CD4-positive, alpha-beta T cell treated with Interleukin-6 at 100 ng/mL for 8 hours (primary cell): ENCODE measurements at places on chromosomes 11 and 22.
A peak's percentile ranks its signal among the peaks of the same experiment; 100 is the strongest.

GRCh38 chr11:106714199-106714598 is 304.1 kb downstream of the GUCY1A2 start:
- DNase-seq, result no peak

DNA sequence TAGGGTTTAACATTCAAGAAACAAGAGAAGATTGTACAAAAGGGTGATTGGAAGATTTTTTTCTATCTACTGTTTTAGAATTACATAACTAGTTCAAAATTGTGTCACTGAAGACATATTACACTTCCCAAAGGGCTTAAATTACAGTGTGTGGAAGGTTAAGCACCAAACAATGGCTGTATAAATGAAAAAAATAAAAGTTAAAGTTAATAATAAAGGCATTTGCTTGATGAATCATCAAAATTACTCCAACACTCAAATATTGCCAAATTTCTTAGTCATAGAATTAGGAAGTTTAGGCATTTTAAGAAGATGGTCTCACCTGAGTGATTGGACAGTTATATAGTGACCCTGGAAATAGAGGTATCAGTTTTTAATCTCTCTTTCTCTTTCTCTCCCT is 227.6 kb upstream of the CARD18 start:
- DNase-seq, result no peak

DNA sequence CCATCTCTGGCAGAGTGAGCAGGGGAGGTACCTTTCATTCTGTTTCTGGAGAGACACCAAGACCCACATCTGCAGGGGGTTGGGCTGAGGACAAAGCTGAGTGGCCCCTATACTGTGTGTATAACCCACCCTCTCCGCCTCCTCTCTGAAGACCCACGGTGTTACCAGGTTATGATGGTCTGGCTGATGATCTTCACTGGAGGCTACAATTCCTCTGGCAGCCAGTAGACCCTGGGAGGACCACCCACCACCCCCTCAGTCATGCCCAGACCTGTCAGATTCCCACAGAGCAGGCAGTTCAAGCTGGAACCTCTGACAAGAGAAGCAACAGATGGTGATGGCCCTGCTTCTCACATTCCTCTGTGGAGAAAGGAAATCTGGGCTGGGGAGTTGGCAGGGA is 11.4 kb upstream of the KCNJ1 start:
- DNase-seq, result no peak

DNA sequence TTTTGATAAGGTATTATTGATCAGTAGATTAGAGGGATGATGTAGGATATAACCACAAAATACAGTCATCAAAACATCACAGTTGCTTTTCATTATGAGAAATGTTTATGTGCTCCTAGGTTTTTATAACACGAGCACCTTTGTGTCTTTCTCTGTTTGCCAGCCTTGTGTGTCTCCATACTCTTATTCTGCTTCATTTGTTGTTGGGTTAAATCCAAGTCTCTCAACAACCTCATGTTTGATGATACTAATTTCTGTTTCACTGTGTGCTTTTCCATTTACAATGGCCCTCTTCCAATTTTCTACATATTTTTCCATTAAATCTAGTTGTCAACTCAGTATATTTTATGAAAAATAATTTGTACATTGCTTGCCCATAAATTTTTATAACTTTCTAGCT is 107.7 kb upstream of the POU2AF2 start:
- no peak for DNase-seq

DNA sequence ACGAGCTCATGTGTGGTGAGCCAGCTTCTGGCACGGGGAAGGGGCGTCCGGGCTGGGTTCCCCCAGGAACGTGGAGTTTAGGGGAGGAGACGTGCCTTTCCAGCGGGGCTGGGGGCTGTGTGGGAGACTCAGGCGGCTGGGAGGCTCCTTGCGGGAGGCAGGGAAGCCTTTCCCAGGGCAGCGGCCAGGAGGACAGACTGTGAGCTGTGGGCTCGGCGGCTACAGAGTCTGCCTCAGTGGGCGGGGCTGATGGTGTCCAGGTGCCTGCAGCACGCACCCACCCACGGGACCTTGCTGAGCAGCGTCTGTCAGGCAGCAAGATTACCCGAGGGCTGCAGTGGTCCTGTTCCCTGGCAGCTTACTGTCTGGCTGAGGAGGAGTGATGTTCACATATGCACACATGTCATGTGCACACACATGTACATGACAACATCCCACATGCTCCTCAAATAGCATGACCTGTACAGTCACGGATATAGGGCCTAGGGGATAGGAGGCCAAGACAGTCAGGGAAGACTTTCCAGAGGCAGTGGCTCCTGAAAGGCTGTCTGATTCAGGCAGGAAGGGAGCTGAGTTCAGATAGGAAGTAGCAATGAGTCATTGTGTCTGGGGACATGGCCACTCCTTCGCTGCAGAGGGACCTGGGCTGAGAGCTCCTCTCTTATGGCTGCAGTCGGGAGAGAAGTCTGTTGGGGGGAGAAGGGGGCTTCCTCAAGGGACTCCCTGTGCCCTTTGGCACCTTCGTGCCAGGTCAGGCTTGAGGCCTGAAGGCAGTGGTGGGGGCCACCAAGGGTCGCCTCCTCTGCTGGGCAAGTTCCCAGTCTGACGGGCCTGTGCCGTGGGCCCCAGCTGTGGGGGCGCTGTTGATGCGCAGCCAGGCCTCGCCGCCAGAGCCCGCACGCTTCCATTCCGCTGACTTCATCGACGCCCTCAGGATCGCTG is 23.3 kb upstream of the PPP6R3 start:
- no peak for DNase-seq

DNA sequence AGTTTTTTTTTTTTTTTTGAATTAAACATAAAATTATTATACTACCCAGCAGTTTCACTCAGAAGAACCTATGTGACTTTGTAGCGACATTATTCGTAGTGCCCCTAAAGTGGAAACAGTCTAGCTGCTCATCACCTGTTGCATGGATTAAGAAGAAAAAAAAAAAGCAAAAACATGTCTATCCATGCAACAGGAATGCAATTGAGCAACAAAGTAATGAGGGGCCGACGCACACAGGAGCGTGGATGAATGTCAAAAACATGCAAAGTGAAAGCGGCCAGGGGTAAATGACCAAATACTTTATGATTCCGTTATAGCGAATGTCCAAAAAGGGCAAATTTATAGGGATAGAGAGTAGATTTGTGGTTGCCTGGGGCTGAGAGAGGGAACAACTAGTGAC is 16.3 kb downstream of the MYO18B start:
- no peak for DNase-seq

DNA sequence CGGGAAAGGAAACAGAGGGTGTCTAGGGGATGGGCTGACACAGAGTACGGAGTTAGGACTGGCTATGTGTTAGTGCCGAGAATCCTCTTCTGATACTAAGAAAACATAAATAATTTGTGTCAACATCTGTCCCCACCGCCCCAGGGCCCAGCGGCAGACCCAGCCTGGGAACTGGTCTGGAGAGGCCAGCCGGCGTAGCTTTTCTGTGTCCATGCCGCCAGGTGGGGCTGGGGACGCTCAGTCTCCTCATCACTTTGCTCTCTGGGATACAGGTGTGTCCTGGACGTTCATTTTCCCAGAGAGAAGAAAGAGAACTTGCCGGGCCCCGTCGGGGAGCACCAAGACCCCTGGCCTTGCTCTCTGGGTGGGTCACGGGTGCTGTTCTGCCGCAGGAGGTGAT is 54.7 kb downstream of the WNT7B start:
- DNase-seq, result no peak

GRCh38 chr22:49983148-49984042 is 22.8 kb downstream of the PIM3 start:
- DNase-seq, result peak; percentile 24

DNA sequence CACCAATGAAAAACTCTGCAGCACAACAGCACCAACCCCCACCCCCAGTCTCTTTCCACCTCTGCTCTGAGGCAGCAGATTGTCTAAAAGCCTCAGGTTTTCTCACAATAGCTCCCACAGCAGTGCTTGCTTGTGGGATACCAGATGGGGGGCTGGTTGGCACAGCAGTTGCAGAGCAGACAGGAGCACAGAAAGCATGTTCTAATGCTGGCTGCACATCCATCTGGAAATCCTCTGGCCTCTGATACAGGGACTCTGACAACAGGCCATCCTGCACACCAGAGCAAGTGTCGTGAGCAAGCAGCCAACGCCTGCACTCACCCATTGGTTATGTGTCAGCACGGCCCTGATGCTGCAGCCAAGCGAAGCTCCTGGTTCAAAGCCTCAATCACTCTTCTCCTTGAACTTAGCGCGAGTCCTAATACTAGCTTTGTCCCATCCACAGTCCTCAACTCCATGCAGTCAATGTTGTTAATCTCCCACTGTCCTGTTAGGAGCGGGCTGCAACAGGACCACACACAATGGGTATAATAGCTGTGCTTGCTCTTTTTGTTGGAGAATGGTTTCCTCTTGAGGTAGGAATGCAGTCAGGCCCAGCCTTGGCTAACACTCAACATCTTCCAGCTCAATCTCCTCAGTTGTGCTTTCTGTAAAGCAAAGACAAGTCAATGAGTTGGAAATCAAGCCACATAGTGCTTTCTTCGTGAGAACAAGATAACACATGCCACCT is 30.3 kb downstream of the VSTM5 start:
- no peak for DNase-seq

DNA sequence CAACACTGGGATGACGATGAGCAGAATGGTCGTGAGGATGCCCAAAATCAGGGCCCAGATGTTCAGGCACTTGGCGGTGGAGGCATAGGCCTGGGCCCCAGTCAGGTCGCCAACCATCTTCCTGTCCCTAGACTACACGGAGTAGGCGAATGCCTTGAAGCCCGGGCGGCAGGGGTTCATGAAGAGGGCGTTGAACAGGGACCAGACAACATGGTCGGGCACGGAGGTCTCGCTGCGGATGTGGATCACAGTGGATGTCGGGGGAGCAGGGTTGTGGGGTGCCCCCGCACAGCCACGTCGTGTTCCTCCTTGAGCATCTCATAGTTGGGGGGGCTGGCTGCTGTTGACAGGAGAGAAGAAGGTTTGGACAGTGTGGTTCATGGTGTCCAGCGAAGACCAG is 9.5 kb downstream of the MYEOV start:
- DNase-seq, result no peak

DNA sequence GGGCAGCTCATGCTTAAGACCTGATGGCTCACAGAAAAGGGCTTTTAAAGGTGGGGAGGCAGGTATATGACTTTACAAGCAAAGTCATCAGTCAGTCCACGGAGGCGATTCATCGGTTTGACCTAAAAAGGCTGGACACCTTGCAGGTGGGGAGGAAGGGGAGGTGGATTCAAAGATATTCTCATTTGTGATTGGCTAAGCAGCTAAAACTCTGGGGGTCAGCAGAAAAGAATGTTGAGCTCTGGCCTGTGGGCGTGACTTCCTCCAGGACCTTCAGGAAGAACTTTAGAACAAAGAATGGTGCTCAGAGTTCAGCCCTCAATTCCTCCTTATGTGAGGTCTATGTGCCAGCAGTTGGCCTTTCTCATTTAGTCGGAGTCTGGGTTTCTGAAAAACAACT is 78.3 kb upstream of the LMO1 start:
- no peak for DNase-seq

GRCh38 chr22:28254396-28254795 is 335.3 kb upstream of the PITPNB start:
- DNase-seq, result no peak

GRCh38 chr22:39098026-39098425 is 982 bp downstream of the APOBEC3H start:
- no peak for DNase-seq

DNA sequence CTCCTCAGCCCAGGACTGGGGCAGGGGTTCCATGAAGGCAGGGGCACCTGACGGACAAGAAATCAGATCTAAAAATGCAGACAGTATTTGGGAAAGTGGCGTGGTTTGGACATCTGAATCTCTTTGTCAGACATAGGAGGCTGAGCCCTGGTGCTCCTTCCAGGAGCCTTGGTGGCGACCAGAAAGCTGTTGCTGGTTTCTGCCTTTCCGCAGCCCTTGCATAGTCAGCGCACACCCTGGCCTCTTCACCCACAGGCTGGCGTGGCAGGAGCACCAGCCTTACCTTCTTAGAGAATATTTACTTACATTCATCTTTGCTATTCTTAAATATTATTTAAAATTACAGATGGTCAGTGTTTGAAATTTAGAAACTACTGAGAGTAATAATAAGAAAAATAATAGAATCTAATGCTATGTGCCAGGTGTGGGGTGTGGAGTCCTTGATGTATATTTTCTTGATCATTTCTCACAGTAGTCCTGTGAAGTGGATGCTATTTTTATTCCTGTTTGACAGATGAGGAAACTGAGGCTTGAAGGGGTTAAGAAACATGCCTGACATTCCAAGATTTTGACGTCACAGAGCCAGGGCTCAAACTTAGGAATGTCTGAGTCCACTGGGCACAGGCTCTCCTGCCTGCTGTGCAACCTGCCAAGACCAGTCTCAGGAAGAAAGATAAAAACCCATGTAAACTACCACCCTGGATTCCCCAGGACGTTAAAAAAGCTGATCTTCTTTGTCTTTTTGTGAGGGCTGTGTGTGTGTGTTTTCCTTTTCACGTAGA is 51.6 kb downstream of the TBC1D22A start:
- no peak for DNase-seq

- DNase-seq, result no peak
Measured at GRCh38 chr22:16831257-16831656, 6.0 kb upstream of the XKR3 start.

DNA sequence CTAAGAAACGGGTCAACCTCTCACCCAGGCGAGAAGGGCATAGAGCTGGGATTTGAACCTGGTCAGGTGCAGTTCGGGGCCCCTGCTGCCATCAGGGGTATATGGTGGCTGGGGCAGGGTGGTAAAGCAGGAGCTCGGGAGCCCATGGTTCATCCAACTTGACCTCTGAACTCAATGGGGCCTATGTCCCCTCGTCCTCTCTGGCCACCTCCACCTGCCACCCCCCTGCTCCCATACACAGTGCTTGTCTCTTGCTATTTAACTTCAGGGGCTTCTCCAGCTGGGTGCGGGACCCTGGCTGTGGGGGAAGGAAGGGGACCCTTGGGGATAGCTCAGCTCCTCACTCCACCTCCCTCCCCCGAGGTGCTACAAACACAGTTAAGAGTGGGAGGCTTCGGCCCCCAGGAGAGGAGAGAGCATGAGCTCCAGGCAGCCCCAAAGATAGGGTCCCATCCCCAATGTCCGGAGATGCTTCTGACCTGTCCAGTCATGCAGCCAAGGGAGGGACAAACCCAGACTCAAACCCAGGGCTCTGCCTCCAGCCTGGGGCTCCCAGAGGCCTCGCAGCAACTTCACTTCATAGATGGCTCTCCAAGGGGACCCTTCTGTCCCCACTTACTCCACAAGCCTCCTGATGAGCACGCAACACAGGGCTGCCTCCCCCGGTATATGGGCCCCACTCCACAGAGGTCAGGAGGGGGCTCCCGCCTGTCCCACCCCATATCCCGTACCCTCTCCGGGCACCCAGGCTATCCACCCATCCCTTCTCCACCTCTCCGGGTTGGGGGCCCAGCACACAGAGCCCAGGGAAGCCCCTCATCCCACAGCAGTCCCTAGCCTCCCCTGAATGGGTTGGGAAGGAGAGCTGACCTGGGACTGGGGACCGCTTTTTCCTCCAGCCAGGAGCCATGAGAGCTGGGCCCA is 712 bp downstream of the IL2RB start:
- no peak for DNase-seq

DNA sequence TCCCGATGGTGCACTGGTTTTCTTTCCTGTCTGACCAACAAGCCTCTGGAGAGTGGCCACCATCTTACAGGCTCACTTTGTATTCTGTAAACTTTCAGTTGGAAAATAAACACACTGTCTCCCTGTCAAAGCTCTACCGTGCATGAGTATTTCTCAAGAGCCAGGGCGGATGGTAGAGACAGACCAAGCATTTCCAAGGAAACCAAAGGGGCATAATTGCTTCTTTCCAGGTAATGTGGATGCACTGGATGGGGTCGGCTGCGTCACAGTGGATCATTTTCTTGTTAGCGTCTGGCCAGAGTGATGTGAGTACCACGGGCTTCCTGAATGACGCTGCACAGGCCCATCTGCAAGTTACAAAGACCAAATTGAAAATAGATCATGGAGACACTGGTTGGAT is 5.1 kb upstream of the SEZ6L start:
- DNase-seq, result no peak

- DNase-seq, result peak; percentile 19
Measured at GRCh38 chr11:19660076-19660475, 52.6 kb upstream of the NAV2 start.
